GM23338 (cell line): ENCODE measurements at places on chromosomes 1 and 21.

GRCh38 chr1:116826818-116827606 is 72.8 kb downstream of the CD2 start:
- DNase-seq, result no peak

DNA sequence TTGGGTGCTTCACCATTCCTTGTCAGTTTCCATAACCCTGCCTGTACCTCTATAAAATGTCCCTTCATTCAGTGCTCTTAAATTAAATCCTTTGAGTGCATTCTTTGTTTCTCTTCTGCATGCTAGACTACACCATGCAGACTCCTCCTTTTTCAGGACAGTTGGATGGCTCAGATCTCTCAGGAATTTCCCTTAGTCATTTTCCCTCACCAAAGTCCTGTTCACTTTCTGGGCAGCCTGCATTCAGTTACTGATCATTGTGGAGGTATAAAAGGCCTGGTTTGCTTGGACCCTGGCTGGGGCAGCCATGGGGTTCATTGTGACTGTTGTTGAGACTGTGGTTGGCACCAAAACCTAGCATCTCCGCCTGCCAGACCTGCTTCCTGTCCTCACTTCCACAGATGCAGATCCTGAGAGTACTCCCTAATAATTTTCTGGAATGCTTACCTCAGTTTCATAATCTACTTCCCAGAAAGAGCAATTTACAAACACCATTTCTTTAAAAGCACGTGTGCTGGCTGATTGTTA is 88.4 kb downstream of the PDE4B start:
- no peak for DNase-seq

DNA sequence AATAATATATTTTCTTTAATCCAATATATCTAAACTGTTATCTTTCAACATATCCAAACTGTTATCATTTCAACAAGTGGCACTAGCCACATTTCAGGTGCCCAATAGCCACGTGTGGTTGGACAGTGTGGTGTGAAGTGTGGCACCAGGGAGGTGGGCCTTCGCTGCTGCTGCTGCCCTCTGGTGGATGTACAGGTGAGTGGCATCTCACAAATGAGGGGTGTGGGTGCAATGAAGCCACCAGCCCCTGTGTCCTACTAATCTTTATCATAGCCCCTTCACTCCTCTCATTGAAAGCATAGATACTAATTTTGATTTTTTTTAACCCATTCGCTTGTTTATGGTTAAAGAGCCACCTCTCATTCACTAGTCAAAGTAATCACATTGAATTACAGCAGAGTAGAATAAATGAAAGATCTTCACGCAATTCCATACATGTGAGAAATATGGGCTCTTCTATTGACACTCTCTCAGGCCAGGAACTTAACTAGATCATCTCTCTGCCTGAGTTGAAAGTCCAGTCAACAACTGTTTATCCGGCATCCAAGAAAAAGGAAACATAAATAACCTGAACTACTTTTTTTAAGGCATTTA is 499.2 kb downstream of the OMA1 start:
- DNase-seq, result peak; percentile 59

DNA sequence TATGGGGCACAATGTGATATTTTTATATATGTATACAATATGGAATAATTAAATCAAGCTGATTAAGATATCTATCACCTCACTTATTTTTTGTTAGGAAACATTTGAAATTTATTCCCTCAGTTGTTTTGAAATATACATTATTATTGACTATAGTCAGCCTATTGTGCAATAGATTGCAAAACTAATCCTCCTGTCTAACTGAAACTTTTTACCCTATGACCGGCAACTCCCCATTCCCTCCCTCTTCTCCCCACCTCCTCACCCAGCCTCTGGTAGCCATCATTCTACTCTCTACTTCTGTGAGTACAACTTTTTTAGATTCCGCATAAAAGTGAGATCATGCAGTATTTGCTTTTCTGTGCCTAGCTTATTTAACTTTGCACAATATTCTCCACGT is 117.7 kb upstream of the SGIP1 start:
- DNase-seq, result no peak

DNA sequence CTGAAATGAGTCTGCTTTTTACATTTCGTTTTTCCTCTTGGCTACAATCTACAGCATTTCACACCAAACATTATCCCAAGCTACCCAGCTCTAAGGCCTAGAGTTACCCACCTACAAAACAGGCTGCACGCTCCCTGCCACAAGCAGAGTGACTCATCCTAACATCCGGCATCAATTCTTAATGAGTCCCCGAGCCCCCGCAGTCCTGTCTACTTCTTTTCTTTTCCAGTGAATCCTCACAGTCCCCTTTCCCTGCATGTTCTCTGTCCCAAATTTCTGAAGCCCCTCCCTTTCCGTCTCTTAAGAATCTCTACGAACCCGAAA is 650 bp downstream of the PCNX2 start:
- DNase-seq, result peak; percentile 80

GRCh38 chr1:198364471-198364870 is 176.0 kb downstream of the ATP6V1G3 start:
- DNase-seq, result no peak

- DNase-seq, result no peak
These were observed 27.8 kb upstream of the FMOD start for GRCh38 chr1:203378556-203379245.

DNA sequence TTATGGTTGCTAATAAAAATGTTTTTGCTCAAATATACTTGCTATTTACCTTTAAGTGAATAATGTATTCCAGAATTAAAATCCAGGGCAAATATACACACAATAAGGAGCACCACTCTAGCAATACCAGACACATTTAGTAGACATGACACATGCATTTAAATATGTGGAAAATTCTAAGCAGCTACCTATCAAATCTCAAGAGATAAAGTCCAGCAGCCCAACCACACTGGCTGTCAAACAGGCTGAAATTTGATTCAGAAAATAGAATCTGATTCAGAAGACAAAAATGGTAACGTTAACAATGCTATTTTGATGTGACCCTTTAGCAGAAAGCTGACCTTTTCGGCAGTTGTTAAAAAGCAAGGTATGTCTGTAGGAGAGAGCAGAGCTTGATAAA is 42.3 kb downstream of the PLEKHO1 start:
- no peak for DNase-seq

DNA sequence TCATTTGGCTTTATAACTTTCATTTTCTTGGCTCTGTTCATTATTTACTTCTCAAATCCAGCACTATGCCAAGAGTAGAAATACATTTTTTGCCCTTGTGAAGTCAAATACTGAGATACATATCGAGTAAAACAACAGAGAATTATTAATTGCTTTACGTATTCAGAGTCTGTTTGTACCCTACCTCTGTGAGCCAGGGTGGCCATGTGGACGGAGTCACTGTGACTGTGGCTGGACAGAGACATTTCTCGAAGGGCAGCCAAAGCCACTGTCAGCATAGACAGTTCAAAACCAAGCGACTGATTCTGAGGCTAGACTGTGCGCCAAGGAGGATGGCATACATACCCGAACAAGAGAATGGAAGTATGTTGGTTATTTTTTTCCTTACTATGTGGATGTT is 391.0 kb upstream of the PROX1 start:
- DNase-seq, result no peak

GRCh38 chr1:52681136-52681535 is 17.0 kb downstream of the COA7 start:
- no peak for DNase-seq

GRCh38 chr1:85555867-85556573 is 24.5 kb upstream of the CCN1 start:
- DNase-seq, result no peak

DNA sequence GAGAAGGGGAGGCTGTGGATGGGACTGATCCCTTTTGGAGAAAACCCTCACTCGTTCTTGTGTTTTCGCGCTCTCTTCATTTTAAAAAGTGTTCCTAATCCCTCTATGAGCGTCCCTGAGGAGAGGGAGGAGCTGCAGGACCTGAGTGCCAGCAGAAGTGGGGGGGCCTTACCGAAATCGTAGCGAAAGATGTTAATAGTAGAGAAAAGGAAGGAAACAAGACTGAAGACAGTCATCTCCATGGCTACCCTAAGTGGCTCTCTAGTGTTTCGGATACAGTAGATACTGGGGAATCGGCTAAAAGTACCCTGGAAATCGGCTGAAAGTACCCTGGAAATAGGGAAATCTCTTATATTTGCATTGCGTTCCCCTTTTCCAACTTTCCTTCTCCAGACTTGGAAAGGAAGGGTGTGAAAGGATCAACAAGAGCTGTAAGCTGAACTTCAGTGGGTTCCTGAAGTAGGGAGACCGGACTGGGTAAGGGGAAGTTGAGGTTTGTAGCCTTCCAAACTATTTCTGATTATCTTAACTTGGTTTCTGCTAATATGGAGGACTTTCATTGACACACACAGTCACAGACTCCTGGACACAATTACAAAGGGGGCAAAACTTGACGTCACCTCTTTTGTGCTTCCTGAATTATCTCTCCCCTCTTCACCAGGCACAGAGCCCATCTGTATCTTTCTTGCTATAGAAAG is 486 bp upstream of the DSTYK start:
- DNase-seq, result no peak

GRCh38 chr1:226532553-226532952 is 16.0 kb upstream of the STUM start:
- DNase-seq, result peak; percentile 82

GRCh38 chr1:199931666-199932377 is 95.7 kb upstream of the NR5A2 start:
- DNase-seq, result peak; percentile 21

DNA sequence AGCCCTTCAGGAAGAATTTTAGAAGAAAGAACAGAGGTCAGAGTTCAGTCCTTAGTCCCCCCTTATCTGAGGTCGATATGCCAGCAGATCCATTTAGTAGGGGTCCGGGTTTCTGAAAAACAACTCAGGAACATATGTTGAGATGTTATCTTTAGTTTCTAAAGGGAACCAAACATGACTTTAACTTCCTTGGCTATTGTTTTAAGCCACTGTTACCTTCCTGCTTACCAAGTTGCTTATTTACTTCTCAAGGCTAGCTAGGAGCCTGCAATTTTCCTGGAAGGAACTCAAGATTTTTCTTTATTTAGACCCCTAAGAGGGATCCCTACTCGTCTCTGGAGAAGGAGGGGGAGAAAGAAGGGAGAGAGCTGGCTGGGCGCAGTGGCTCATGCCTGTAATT is 54.3 kb downstream of the KCNC4 start:
- DNase-seq, result no peak

- no peak for DNase-seq
These were observed 8.7 kb upstream of the TNFRSF4 start for GRCh38 chr1:1222575-1223225.

DNA sequence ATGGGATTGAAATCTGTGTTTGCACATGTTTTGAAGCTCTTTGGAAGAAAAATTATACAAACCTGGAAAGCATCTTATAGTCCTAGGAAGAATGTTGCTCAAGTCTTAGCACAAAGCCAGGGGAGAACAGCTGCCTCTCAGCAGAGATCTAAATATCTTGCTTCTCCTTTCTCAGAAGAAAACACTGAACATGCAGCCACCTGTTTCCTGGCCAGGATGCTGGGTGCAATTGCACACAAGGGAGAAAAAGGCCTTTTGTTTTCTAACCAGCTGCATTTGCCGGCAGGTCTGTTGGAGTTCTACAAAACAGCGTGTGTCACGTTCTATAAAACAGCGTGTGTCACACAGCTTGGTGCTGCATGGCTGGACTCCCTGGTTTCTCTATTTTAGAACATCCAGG is 259.6 kb upstream of the PLD5 start:
- no peak for DNase-seq

- no peak for DNase-seq
These were observed 4.3 kb downstream of the NTMT2 start for GRCh38 chr1:170150016-170150415.

DNA sequence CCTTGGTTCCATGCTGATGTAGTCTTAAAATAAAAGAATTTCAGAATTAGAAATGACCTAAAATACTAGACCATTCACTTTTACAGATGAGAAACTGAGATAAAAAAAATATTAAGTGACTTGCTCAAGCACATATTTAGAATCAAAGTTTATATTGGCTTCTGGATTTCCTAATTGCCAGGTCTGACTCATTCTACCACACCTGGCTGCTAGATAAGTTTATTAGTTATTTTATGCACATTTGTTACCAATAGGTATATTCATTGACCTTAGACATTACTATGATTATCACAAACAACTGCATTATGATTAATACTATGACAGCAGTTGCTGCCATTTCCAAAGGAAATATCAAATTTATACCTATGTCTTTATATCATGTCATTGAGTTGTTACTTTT is 497.5 kb downstream of the RWDD3 start:
- DNase-seq, result no peak
